ENCODE measurements at places on chromosomes 1 and 21.
A peak's percentile ranks its signal among the peaks of the same experiment; 100 is the strongest.

GRCh38 chr1:2192031-2192995 is 2.3 kb downstream of the FAAP20 start:
- no peak for DNase-seq

DNA sequence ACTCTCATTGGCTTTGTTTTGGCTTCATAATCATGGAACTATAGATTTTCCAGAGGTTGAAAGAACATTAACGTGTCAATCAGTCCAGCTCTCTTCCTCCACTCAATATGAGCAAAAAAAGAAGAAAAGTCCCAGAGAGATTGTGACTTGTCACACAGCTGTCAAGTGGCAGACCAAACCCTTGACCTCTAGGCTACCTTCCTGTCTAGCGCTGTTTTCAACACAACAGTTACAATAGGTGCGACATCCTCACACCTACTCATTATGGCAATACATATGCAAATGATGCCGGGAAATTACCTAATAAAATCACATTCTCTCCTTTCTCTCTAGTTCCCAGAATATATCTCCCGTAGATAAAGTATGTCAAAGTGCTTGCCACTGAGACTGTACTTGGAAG is 1.1 kb downstream of the WARS2 start:
- peak; percentile 75 for DNase-seq

DNA sequence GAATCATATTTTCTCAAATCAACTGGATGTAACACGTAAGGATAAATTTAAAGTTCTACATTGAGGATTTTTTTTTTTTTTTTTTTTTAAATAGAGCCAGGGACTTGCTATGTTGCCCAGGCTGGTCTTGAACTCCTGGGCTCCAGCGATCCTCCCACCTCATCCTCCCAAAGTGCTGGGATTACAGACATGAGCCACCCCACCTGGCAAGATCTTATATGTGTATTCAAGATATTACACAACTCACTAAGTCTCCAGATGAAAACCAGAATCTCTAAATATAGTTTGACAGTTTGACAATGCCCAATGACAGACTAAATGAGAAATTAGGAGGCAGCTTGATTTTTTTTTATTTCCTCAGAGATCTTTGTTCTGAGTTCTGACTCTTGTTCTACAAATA is 6.8 kb downstream of the YY1AP1 start:
- no peak for DNase-seq

DNA sequence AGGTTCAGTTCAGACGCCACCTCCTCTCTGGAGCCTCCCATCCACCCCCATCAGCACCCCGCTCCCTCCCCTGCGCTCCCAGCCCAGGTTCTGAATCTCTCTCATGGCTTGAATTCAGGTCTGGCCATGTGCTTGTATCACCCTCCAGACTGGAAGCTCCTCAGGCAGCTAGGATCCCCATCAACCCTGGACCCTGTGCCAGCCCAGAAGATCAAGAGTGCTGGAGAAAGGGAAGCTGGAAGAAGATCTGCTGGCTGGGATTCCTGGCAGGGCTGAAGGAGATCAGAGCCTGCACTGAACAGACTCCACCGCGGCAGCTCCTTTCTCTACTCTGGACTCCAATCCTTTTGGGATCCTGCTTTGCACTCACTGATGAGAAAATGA is 11.7 kb upstream of the TINAGL1 start:
- DNase-seq: no peak

DNA sequence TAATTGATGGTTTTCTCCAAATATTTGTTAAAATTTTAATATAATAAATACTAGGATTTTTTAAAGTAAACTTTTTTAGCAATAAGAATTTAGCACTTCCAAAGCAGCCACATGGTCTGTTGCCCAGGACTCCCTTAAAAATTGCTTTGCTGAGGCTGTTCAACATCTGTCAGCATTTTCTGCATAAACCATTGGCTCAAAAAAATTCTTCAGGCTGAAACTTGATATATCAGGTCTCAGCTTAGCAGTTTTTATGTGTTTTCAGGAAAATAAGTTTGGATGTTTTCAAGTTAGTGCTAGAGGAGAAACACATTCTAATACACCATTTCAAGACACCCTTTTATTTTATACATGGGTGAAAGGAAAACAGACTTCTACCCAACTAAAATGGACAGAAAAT is 69.1 kb upstream of the C1orf105 start:
- DNase-seq: no peak

DNA sequence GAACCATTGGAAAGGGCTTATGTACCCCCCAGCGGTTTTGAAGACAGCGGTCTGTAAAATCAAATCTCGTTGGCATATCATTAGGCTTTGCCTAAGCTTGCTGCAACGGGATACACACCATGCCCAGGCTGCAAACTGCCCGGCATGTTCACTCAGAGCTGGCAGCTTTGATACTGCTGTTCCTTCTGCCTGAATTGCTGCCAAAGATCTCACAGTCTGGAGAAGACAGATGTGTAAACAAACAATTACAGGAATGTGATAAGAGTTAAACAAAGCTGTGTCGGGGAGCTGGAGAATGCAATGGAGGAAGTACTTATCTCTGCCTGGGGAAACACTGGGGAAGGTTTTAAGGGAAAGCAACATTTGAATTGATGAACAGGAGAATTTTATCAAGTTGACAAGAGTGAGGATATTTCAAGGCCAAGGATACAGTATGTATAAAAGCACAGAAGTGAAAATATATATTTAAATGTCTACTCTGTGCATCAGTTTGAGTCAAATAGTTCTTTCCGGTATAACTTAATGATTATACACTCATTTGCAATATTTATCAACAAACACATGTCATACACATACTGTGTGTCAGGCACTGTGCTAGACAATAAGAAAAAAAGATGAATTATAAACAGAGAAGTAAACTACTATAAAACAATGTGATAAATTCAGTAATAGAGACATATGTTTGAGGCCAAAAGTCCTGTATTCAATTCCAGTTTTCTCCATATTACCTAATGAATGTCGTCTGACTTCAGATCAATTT is 29.9 kb downstream of the CHML start:
- no peak for DNase-seq

GRCh38 chr21:44461464-44462001 is 6.2 kb downstream of the LRRC3 start:
- DNase-seq: no peak

DNA sequence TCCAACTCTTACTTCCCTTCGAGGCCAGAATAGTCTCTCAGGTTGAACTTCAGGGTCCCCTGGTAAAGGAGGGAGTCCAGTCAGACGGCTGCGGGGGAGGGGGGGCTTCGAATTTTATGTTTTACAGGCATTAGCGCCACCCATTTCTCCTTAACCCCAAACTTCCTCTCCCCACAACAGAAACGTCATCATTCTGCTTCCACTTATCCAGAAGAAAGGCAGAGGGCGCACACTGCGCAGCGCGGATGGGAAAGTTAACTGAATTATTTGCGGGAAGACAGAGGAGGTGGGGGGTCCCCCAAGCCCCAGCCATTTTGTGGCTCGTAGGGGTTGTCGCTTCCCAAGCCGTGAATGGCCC is 529 bp upstream of the PRMT2 start:
- DNase-seq: peak; percentile 71

- DNase-seq: no peak
Measured at GRCh38 chr1:68320349-68320748, 88.0 kb upstream of the WLS start.

All from CD4-positive, alpha-beta T cell treated with Interleukin-10 for 1 hour (primary cell).